ENCODE measurements at places on chromosomes 3 and 15.

- no peak for DNase-seq
These were observed 28.3 kb downstream of the SLC2A2 start for GRCh38 chr3:170997961-170998913.

DNA sequence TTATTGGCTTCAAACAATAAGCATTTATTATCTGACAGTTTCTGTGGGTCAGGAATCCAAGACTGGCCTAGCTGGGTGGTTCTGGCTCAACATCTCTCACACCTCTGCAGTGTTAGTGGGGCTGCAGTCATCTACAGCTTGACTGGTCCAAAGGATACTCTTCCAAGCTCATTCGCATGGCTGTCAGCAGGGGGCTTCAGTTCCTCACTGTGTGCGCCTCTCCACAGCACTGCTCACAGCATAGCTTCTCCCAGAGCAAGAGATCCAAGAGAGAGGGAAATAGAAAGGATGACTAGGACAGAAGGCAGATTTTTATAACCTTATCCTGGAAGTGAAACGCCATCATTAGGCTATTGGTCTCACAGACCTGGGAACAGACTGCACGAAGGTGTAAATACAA lies 64.2 kb downstream of the MAGI1 start:
- DNase-seq: no peak

GRCh38 chr15:89401631-89402517 lies 67.2 kb upstream of the POLG start:
- DNase-seq: no peak

DNA sequence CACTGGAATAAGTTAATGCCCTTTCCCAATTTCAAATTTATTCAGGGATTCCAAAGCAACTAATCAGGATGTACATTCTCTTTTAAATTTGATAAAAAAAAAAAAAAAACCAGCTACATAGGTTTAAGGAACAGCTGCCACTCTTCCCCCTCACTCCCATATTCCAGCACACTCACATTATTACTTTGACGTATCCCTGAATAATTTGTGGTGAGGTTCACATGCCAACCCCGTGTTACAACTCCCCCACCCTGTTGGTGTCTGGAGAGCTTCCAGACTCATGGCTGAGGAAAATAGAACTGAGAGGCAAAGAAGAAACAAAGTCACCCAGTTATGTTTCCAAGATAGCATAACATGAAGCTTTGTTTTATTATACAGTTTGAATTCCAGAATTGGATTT lies 300.5 kb upstream of the MME start:
- no peak for DNase-seq

- DNase-seq: no peak
These were observed 46.3 kb upstream of the C3orf70 start for GRCh38 chr3:185199206-185199605.

- DNase-seq: no peak
These were observed at the start of gene SPATA12 for GRCh38 chr3:57060089-57060821. Gene SPATA12 (plus strand): TSS chr3:57060664. CDS start chr3:57073695, 13,031 bp downstream.

GRCh38 chr3:5136211-5136918 lies 14.3 kb downstream of the ARL8B start:
- DNase-seq: no peak

- DNase-seq: no peak
These were observed 46.9 kb downstream of the ZNF710 start for GRCh38 chr15:90047956-90048575.

DNA sequence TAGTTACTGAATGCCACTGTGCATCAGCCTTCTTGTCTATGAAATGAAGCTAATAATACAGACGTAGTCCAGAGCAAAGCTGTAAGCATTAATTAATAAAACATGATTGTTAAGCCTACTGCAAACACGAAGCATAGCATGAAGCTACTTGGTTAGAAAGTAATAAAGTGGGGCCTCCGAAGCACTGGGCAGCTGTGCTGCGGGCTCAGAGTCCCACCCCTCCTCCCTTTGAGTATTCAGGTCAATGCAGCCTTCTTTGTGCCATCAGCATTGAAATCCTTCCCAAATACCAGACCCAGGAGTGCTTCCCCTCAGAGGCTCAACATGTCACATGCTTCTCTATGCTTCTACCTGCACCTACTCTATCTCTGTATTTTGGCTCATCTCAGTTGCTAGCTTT lies 1112.6 kb downstream of the IGSF11 start:
- DNase-seq: no peak

GRCh38 chr3:23000371-23000770 lies 202.8 kb upstream of the UBE2E2 start:
- DNase-seq: no peak

GRCh38 chr15:53588773-53589172 lies 170.7 kb downstream of the WDR72 start:
- no peak for DNase-seq

GRCh38 chr3:43316783-43317460 lies 30.6 kb downstream of the SNRK start:
- DNase-seq: no peak

DNA sequence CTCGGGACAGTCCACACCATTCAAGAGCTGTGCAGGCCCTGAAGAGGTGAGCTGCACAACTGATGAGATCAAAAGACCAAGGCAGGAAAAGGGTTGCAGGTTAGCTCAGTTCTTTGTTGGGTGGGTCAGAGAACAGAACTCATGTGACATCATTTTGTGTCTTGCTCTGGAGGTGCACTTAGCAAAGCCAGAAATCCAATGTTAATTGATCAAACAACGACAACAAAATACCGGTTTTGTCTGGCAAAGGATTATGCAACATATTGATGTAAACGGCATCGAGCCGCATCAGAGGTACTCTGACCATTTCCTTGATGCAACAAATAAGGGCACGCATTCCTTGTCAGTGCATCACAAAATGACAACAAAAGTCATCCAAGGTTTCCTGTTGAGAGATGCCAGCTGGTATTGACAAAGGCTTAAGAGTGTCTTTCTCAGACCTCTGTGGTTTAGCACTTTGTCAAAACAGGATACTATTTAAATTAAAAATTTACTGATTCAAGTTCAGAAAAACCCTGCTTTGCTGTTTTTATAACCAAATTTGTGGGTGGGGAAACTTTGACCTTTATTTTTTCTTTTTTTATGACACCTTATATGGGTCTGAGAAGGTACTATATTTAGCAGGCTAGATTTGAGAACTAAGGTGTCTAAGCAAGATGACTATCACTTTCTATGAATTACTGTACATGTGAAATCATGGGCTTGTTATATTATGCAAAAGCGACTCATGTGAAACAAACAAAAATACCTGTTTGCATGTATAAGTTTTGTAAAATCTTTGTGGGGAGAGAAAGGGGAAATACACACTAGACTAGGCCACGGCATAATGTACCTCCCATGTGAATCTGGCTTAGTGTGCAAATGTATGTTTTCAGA lies 496.1 kb downstream of the FOXP1 start:
- no peak for DNase-seq

DNA sequence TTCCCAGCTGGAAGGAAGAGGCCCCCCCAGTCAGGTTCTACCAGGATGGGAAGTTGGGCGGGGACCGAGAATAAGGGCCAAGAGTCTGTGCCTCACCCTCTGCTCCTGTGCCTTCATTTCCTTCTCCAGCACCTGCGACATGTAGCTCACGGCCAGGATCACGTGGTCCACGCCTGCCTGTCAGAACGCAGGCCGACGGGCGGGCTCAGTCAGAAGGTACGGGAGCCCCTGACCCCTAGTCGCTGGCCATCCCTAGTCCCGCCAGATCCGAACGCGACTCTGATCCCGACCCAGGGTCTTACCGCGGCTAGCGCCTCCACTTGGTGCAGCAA lies 489 bp downstream of the GMPPB start:
- no peak for DNase-seq

DNA sequence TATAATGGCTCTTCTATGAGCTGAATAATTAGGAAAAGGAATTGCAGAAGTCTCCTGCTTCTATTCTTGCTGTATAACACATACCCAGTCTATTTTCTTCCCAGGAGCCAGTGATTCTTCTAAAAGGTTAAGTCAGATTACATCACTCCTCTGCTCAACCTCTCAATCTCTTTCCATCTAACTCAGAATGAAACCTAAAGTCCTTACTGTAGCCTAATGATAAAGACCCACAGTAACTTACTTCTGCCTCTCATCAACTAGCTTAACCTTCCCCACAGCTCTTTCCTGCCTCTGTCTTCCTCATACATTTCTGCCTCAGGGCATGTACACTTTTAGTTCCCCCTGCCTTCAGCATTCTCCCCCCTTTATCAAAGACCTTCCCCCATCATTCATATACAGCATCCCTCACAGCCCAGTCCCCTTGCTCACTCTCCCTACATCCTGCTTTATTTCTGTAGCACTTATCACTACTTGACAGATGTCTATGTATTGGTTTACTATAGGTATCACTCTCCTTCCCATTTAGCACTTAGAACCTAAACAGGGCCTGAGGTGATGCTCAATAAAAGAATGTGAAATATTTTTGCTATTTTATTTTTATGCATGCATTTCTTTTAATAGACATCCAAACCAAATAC lies 28.5 kb upstream of the CMTM6 start:
- DNase-seq: no peak

DNA sequence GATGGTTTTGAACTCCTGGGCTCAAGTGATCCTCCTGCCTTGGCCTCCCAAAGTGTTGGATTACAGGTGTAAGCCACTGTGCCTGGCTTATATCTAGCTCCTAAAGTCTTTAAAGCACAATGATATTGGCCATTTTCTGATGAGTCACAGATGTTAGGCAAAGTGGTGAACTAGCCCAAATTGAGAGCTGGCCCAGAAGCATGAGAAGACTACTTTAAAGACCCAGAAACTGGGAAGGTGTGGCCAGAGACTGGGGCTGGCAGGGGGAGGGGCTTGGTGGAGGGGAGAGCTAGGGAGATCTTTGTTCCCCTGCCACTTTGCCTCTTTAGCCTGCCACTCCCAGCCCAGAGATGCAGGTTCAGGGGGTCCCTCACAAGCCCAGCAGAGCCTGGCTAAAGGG lies 21.6 kb downstream of the CHRNA3 start:
- no peak for DNase-seq

DNA sequence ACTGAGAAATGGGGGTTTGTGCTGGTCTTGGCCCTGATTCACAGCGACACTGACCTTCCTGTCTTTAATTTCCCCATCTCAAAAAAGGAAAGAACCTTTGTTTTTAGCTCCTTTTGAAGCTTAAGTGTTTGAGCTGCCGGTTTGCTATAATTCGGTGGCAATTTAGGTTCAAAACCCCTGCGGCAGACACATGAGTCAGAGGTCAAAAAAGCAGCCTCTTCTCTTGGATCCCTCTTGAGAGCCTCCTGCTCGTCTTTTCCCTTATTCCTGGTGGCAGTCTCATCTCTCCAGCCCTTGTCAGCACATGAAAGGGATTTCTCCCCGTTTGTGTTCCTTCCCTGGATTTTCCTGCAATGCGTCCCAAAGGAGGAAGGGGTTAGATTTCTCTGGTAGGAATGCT lies 64.5 kb downstream of the GRIP2 start:
- DNase-seq: no peak

GRCh38 chr3:18238746-18239331 lies 186.3 kb downstream of the SATB1 start:
- DNase-seq: no peak

DNA sequence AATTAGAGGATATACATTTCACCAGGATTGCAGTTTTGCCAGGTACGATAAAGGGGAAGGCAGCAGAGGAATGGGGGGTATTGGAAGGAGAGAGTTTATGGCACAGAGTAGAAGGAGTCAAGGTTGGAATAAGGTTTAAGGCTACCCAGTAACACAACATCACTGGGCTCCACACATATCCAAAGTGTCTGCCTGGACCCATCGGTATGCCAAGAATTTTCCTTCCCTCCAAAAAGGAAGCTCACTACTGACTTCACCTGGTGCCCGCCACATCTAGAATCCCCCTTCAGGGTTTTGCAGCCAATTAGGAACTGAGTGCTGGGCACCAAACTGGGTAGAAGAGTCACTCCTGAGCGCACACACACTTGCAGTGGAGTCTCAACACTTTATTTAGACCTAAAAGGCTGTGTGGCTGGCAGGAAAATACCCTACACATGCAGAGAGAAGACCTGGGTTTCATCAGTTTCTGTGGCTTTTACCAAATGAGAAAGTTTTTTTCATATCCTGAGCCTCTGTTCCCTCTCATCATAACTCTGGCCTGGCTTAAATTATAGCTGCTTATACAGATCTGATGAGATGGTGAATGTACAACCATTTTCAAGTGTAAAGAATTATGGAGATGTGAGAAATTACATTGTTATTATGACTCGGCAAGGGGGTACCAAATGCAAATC lies 190.8 kb upstream of the LPP start:
- no peak for DNase-seq

DNA sequence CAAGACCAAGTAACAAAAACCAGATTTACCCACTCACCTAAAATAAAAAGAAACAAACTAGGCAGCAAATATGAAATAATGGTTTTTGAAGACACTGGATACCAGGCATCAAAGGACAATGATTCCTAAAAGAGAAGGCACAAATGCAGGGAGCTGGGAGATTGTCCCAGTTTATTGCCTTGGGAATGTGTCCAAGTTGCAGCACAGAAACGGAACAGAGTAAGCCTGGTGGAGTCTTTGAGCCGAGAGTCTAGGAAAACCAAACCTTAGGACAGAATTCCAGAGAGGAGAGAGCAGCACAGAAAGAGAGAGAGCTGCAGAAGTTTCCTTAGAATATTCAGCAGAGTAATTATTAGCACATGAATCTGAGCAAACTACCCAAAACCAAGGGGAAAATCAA lies 7.8 kb upstream of the ARF4 start:
- no peak for DNase-seq

- DNase-seq: no peak
These were observed 50.0 kb downstream of the RASGRP1 start for GRCh38 chr15:38514601-38515000.

GRCh38 chr3:125005676-125006075 lies 50.1 kb downstream of the HEG1 start:
- DNase-seq: no peak

- DNase-seq: no peak
These were observed 42.5 kb upstream of the RFX7 start for GRCh38 chr15:56286213-56286612.

DNA sequence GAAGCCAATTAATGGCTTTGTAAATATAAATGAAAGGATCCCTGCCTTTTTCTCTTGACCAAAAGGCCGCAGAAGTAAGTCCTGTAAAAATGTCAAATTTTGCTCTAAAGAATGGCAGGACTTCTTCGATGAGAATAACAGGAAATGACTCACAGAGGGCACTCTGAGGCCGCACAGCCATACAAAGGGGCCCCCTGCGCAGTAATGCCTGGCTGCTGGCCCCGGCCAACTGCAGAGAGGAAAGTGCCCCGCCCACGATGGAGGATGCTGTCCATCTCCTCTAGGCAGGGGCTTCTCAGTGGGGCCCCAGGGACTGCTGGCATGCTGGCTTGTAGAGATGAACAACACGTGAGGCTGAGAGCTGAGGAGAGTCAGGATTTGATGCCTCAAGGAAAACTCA lies 18.1 kb upstream of the SCN10A start:
- no peak for DNase-seq

GRCh38 chr3:65836047-65836446 lies 202.7 kb downstream of the MAGI1 start:
- no peak for DNase-seq

DNA sequence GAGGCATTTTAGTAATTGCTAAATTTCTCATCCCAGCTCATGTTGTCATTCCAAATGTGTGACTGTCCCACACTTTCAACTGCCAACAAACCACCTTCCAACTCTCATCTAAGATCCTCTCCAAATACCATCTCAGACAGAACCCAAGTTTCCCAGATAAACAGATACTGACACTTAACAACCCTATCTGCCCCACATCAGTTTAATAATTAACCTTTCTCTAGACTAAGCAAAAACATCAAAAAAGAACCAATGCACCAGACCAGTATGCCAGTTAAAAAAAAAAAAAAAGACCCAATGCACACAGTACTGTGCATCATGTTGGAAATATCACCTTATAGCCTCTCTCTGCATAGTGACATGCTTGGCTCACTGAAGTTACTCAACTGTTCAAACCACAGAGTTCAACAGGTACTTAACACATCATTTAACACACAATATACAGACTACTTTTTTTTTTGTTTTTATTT lies 5.5 kb downstream of the SFMBT1 start:
- DNase-seq: no peak
